Activated CD4-positive, alpha-beta T cell treated with anti-CD3 and anti-CD28 coated beads, Interleukin-2, amount 10 ng/mL, durations not matched to agents 24 days and 14 days (primary cell): ENCODE measurements at places on chromosomes 16 and 17.

- peak overlapping the region; percentile 95 for H3K27ac ChIP-seq
- peaks cover 35% of the 10 kb centered on the region for H3K4me1 ChIP-seq
- H3K27me3 ChIP-seq = peaks cover 6% of the 10 kb centered on the region
Observed at GRCh38 chr16:88454523-88454947, 1.5 kb downstream of the ZFPM1 start.

- H3K36me3 ChIP-seq = no peaks in the 10 kb centered on the region
- DNase-seq = no peak
- peaks cover 2% of the 10 kb centered on the region for H3K4me1 ChIP-seq
- no peak overlapping the region for H3K27ac ChIP-seq
- no peaks in the 10 kb centered on the region for H3K27me3 ChIP-seq
Observed at GRCh38 chr17:13921841-13922776, 147.2 kb upstream of the COX10 start.

DNA sequence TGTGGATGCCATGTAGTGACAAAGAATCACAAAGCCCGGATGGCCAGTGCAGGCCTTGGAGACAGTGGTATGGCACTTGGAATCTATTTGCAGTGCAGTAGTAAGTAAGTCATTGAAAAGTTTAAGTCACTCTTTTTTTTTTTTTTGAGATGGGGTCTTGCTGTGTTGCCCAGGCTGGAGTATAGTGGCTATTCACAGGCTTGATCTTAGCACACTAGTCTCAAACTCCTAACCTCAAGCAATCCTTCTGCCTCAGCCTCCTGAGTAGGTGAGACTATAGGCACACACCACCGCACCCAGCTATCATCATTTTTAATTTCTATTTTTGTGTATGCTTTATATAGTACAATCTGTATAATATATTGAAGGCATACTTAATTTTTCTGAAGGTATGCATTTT lies 4.3 kb upstream of the PLSCR3 start:
- no peak for DNase-seq
- peaks cover 19% of the 10 kb centered on the region for H3K4me1 ChIP-seq
- peaks cover 4% of the 10 kb centered on the region for H3K36me3 ChIP-seq
- H3K4me3 ChIP-seq = no peak overlapping the region

- H3K36me3 ChIP-seq = peaks cover 2% of the 10 kb centered on the region
- peaks cover 7% of the 10 kb centered on the region for H3K27me3 ChIP-seq
- peak overlapping the region; percentile 81 for H3K4me3 ChIP-seq
- H3K27ac ChIP-seq = peak overlapping the region; percentile 56
Observed at GRCh38 chr16:85612191-85612800, 826 bp upstream of the GSE1 start.

- no peak overlapping the region for H3K4me3 ChIP-seq
- DNase-seq = no peak
- H3K36me3 ChIP-seq = peaks cover 19% of the 10 kb centered on the region
Observed at GRCh38 chr17:31529841-31530251, 138.4 kb downstream of the RAB11FIP4 start.

- H3K4me1 ChIP-seq = peaks cover 7% of the 10 kb centered on the region
- peak; percentile 66 for DNase-seq
- no peaks in the 10 kb centered on the region for H3K36me3 ChIP-seq
- H3K4me3 ChIP-seq = no peak overlapping the region
- no peak overlapping the region for H3K27ac ChIP-seq
Observed at GRCh38 chr17:65278050-65278819, 141.1 kb downstream of the RGS9 start.
